HFFc6 (cell line): ENCODE measurements at places on chromosomes 5 and 9. TPM values are rescaled to one million over a fixed set of nuclear protein-coding genes. Genes with fewer than 3 reads are reported as not detected.

GRCh38 chr9:85527331-85528020 lies 214.3 kb downstream of the AGTPBP1 start:
- no peak overlapping the region for H3K4me3 ChIP-seq
- no peaks in the 10 kb centered on the region; the same call in 1 of the 2 replicates for H3K27me3 ChIP-seq
- no peaks in the 10 kb centered on the region for H3K36me3 ChIP-seq
- no peak for DNase-seq
- no peak overlapping the region for H3K27ac ChIP-seq

DNA sequence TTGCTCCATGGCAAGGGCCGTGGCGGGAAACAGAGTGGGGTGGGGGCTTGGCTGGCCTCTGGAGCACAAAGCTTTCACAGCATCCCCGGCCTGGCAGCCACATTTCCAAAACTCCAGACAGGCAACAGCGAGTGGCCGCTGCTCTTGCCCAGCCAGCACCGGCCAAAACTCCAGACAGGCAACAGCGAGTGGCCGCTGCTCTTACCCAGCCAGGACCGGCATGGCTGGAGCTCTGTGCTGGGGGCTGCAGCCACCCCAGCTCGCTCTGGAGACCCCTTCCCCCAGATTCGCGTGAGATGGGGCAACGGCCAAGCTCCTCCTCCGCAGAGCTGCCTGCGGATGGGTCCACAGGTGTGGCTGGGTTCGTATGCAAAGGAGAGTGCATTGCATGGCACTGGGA lies 98.5 kb downstream of the COL5A1 start:
- no peak for DNase-seq
- H3K27me3 ChIP-seq: peaks cover 49% of the 10 kb centered on the region
- H3K36me3 ChIP-seq: peaks cover 8% of the 10 kb centered on the region
- H3K4me3 ChIP-seq: no peak overlapping the region
- no peaks in the 10 kb centered on the region; the same call in 1 of the 2 replicates for H3K4me1 ChIP-seq

The PFN3 gene
- total RNA-seq: not detected in 3 replicates

The ARRDC1 gene
- 15.9 to 20.0 TPM (median 18.1 TPM) in 3 replicates for total RNA-seq

The PCDHGA9 gene
- total RNA-seq: 0.89 and 0.94 TPM in 2 replicates
